NCI-H2029 (cell line): ENCODE measurements at places on chromosomes 4 and X.

DNA sequence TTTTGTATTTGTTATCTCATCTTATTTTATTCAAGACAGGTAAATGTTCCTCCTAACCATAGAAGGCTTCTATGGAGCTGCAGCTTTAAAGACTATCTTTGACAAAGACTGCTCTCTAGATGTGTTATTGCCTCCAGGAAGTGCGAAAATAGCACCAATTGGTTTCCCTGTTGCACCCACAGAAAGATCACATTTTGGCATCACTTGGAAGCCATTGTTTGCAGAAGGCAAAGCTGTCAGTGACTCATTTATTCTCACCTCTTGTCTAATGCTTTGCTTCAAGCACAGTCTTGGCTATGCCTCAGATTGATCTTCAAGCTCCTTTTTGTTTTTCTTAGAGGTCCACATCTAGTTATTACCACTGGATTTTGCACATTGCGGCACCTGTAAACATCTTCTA is 150.3 kb downstream of the PCDH7 start:
- no peak for DNase-seq

GRCh38 chrX:109934434-109934833 is 68.5 kb upstream of the TMEM164 start:
- no peak for DNase-seq

DNA sequence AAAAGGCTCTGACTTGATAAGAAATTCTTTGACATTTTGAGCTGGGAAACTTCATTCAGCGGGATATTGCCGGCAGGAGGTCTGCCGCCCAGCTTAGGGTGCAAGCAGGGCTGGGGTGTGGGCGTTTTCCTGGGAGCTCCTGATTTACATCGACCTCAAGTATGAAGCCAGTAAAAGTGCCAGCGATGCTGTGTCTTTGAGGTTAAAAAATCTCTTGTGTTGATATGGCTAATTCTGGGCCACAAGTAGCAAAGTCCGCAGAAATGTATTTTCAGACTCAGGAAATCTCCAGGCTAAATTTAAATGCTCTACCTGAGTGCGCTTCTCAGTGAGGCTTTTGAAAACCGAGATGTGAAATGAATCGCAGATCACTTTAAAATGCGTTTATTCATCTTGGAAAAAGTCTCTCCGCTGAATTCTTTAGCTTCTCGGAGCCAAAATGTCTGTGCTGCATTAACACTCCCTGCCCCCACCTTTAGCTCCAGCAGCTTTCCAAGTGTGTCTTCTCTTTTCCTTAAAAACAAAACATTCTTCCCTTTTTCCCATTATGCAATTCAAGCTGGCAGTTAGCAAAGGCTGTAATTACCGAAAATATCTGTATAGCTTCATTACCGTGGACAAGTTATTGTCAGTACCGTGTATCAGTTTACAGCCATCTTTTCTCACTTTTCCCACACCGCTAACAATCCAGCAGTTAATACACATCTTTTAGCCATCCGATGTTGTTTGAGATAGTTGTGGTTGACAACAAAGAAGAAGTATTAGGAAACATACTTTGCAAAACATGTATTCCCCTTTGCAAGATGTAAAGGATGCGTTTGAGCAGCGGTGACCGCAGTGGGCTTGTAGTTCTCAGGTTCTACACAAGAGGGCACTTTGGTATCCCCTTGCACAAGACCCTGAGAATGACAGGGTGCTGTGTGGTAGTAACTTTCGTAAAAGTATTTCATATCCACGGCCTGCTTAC is 136.0 kb upstream of the STX18 start:
- no peak for DNase-seq

GRCh38 chr4:72375073-72375736 is 193.8 kb downstream of the ADAMTS3 start:
- no peak for DNase-seq

DNA sequence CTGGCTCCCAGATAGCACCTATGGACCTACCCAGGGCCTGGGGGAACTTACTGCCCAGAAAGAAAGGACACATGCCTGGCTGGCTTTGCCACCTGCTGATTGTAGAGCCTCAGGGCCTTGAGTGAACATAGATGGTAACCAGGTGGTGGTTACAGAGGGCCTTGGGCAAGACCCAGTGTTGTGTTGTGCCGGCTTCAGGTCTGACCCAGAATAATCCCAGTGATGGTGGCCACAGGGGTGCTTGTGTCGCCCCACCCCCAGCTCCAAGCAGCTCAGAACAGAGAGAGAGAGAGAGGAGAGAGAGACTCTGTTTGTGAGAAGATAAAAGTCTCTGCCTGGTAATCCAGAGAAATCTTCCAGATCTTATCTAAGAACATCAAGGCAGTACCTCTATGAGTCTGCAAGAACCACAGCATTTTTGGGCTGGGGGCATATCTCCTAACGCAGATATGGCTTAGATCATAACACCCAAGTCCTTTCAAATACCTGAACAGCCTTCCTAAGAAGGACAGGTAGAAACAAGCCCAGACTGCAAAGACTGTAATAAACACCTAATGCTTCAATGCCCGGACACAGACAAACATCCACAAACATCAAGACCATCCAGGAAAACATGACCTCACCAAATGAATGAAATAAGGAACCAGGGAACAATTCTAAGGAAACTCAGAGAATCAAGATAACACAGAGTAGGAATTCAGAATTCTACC is 16.3 kb upstream of the RP2 start:
- no peak for DNase-seq

DNA sequence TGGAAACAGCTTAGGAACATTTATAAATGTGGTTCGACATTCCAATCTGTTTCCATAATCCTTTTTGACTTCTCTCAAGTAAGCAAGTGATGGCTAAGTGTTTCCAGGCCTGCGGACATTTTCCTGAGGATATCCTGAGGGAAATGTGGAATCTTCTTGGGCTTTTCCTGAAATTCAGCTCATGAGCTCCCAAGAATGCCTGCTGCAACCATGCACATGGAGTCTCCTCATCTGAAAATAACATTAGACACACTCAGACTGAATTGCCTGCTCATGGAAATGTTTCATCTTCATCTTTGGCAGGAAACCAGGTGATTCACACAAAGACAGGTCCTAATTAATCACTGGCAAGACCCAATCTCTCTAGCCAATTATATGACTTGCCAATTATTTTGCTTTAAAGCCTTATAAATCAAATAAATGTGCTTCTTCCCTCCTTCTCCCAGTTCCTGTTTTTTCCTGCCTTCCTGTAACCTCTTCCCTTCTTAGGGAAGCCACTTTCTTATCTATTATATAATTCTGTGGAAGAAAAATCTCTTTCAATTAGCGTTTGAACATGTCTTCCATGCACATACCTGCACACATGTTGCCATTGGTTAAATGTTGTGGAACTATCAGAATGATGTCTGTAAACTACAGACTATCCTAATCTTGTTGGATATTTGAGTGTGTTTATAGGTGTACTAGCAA is 104.6 kb upstream of the MXRA5 start:
- DNase-seq, result no peak

GRCh38 chr4:56134266-56134665 is 185.5 kb downstream of the CEP135 start:
- DNase-seq, result no peak

DNA sequence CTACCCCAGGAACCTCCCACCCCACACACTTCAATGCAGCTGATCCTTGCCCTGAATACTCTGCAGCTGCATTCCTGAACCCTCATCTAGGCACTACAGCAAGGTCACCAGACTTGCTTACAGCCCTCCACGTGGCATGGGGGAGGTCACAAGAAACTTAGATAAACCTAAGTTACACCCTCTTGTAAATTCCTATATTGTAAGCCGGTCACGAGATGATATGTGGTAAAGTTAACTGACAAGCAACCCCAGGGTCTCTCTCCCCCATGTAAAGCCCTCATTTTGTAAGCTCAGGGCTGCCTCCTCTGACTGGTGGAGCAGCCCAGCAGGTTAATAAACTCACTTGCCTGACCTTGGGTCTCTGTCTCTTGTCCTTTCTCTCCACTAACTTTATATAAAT is 570.7 kb downstream of the PCDH7 start:
- no peak for DNase-seq

DNA sequence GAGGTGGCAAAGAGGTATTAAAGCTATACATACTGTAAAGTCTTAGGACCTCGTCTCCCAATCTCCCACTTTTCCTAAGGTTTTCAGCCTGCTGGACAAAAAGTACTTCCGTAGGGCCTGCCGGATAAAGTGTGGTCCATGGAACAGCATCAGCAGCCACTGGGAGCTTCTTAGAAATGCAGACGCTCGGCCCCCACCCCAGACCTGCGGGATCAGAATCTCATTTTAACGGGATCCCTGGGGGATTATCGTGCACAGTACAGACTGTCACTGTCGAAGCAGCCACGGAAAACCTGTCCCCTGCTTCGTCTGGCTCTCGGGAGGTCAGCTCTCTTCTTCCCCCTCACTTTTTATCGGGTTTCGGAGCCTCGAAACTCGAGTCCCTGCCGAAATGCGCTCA is 802 bp downstream of the ADGRG2 start:
- no peak for DNase-seq

DNA sequence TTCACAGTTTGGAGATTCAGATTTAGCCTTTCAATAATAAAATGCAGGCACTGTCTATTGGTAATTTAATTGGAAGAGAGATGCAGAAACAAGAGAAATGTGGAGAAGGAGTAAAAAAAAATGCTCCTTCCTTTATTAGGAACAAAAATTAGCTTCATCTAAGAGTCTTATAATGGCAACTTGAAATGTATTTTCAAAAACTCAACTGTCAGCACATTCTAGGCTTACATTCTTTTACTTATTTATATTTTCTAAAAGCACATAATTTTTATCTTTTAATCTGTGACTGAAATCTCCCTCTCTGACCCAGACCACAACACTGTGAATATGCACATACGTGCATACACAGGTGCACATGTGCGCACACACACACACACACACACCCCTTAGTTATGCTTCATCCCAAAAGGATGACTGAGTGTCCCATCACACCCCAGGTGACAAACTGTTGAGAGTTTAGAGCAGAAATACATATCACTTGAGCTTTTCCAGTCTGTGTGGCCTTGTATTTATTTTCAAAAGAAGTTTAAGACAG is 29.7 kb downstream of the NR3C2 start:
- no peak for DNase-seq

DNA sequence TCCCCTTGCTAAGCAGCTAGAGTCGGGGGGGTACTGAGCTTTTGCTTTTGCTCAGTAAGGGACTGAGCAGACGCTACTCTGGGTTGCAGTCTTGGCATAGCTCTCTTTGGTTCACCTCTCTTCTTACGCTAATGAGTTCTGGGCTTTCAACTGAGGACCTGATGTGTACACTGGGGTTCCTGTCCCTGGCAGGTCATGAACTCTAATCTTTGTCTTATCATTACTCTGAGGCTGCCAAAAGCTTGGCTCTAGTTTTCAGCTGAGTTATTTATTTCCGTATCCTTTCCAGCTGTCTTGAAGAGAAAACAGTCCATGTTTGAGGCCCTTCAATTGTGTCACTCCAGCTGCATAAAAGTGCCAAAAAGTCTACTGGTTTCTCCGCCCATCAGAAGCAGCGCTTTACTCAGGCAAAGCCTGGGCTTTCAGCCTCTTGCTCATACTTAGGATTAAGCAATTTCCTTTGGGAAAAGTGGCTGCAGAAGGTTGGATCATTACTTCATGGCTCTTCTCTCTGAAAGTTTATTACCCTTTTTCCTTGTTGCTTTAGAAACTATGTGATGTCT is 121.0 kb upstream of the STOX2 start:
- no peak for DNase-seq

- DNase-seq, result no peak
Observed at GRCh38 chr4:17168571-17168970, 270.1 kb upstream of the LDB2 start.

GRCh38 chr4:79046016-79046592 is 106.9 kb upstream of the PAQR3 start:
- no peak for DNase-seq

DNA sequence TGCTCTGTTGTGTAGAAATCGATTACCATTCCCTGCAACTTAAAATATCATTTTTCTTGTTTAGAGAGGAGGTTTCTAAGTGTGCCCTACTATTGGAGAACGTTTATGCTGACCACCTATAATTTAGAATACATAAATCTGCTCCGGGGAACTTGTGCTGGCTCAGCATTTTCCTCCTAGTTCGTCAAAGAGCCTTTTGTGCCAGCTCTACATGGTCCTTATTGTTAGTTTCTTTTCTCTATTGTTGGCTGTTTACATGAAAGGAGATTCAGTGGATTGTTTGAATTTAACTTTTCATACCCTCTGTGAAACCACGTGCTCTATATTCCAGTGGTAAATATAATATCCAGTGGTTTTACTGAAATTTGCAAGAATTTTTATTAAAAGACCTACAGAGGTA is 53.4 kb upstream of the ATP8A1 start:
- DNase-seq, result no peak

GRCh38 chr4:6988016-6988715 is 55.0 kb upstream of the TADA2B start:
- no peak for DNase-seq

DNA sequence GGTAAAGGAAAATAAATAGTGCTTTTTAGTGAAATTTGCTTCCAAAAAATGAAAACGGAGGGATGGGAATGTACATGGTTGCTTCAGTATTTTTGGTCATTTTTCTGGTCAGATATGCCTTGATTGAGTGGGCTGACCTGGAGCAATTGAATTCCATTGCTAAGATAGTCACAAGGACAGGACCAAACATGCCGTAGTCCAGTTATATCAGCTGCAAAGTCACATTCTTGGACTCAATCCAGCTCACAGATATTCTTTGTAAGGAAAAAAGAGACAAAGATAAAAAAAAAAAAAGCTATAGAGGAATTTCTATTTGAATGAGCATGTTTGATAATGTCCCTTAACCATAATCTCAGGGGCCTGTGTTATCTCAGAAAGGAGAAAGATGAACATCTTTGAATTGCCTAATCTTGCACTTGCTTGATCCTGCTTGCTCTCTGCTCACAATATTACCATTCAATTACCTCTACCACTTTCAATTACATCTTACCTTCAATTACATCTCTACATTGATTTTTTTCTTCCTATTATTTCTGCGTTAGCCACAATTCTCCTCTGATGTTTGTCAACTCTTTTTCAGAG is 75.4 kb upstream of the PACRGL start:
- no peak for DNase-seq

GRCh38 chr4:8648296-8648695 is 55.7 kb downstream of the CPZ start:
- no peak for DNase-seq

DNA sequence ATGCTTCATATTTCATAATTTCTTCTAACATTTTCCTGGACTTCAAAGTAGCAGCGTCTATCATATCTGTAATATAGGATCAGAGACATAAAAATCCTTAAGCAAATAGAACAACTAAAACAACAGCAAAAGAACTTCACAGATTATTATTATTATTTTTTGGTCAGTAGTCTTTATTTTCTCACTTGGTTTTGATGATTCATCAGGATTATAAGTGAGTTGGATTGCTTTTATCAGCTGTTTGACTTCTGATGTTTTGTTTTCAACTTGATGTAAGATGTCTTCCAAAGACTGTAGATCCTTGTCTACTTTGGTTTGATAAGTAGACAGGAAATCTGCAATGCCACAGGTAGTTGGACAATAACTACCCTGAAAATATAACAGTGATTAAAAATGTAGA is 623 bp downstream of the FGG start:
- DNase-seq, result no peak

- DNase-seq, result no peak
Observed at GRCh38 chrX:153686711-153687110, 1.0 kb upstream of the SLC6A8 start.

GRCh38 chr4:101762025-101762424 is 28.5 kb upstream of the BANK1 start:
- DNase-seq, result no peak

GRCh38 chr4:11106759-11107158 is 321.9 kb downstream of the HS3ST1 start:
- no peak for DNase-seq

GRCh38 chr4:25031077-25031621 is 403 bp upstream of the LGI2 start:
- DNase-seq, result no peak
